ENCODE measurements at places on chromosomes 13 and 19.
A peak's percentile ranks its signal among the peaks of the same experiment; 100 is the strongest.

DNA sequence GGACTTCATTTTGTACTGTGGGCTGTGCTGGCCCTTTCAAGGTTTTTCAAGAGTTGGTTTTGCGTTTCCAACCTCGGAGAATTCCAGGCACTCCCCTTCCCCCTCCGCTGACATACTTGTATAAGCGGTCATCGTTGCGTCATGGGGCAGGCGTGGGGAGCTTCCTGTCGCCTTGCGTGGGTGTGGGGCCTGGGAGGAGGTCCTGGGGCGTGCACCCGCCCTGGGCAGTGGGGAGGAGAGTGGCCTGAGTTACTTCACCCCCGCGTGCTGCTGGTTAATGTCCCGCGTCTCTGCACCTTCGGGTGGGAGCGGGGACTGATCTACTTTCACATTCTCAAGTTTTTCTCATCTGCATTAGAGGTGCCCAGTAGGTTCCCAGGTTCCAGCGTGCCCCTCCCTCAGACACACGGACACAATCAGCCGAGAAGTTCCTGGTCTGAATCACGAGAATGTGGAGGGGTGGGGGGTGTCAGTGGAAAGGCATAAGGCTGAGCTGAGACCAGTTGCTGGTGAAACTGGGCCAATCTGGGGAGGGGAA is 4.1 kb downstream of the IER2 start:
- peak; percentile 86 for DNase-seq

- no peak for DNase-seq
Observed at GRCh38 chr13:110471833-110472162, 89.7 kb downstream of the RAB20 start.

DNA sequence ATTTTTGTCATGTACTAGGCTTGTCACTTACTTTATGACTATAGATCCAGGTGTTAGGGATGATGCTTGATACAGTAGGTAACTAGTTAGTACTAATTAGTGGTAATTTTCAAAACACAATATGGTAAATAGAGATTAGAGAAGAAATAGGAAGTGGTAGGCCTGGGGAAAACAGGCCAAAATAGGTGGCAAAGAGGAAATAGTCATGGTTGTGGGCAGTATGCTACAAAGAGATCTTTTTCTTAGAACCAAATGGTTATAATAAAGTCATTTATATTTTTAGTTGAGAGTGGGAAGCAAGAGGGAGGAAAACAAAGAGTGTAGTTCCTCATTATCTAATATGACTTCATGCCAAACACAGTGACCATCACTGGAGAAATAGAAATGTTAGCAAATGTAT is 9.1 kb upstream of the VWA8 start:
- DNase-seq: no peak

DNA sequence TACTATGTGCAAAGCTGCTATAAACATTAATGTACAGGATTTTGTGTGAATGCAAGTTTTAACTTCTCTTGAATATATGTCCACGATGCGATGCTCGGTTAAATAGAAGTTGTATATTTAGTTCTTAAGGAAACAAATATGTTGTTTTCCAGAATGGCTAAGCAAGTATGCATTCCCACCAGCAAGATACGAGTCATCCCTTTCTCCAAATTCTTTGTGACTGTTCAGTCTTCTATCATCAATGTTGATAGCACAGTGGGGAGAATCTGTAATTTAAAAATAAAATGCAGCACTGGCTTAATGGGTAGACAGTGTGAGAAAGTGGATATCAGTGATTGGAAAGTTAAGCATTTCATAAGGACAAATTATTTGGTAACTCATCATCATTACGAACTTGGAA is 1340.8 kb downstream of the PCDH9 start:
- no peak for DNase-seq

- no peak for DNase-seq
Observed at GRCh38 chr13:25174304-25174703, 2.2 kb upstream of the AMER2 start.
